ENCODE measurements at places on chromosomes 6 and 20.

DNA sequence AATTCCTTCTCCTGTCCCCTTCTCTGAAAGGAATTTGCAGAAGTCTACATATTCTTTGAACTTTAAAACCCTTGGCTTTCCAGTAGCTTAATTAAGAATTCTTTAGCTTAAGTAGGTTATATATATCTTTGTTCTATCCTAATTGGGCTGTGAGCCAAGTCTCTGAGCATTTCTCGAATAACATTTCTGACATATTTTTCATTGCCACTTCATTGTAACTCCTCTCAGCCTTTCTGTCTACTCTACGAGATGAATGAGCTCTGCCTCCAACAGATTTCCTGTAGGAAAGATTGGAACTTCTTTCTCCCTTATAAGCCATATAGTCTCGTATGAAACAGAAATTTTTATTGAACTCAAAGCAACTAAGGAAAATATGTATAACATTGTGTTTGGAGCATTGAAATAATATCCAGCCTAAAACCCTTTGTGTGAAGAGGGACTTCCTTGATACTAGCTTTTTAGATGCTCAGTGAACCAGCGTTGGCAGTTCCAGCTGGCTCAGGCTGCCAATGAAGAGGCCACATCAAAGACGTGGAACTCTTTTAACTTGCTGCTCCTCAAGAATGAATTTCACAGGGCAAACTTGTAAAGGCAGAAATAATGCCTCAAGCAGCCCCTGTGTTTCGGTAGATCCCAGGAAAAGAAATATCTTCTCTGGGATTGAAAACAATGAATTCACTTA is 87.7 kb upstream of the NOX3 start:
- no peak for DNase-seq

DNA sequence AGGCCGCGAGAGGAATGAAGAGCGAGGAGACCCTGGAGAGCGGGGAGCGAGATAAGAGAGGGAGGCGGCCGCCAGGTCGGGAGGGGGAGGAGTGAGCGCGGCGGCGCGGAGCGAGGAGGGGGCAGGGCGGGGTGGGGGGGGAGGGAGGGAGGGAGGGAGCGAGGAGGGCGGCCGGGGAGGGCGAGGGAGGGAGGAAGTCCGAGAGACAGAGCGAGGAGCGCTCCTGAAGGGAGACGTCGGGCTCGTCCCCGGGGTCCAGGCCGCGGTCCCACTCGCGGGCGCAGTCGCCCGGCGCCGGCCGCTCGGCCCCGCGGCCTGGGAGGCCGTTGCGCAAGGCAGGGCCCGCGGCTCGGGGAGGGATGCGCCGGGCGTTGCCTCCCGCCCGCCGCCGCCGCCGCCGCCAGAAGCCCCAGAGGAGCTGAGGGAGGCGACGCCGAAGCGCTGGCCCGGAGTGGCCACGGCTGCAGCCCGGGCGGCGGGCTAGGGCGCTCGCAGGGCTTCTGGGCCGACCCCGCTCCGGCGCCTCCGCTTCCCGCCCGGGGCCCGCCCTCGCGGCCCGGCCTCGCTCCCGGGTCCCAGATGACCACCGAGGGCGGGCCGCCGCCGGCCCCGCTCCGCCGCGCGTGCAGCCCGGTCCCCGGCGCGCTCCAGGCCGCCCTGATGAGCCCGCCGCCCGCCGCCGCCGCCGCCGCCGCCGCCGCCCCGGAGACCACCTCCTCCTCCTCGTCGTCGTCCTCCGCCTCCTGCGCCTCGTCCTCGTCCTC is at the start of gene FOXF2:
Gene FOXF2, plus strand, starts transcription at position 208 of the 764 bp plus-strand sequence. Its CDS starts 372 bp downstream, at position 580.
- no peak for DNase-seq

DNA sequence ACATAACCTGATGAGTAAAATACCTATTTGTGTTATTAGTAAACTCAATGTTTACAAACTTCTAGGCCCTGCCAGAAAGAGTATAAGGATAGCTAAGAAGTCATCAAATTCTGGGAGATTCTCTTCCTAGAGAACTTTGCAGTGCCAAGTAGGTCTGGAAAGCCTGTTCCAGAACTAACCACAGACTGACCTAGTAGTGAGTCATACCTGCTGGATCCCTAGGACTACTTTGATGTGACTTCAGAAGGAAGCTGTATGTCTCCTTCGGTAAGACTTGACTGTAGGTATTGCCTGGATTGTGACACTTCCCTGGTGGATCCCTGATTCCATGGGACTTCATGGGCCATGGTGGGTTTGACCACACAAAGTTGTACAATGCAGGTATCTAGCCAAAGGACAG is 131.7 kb downstream of the DNAH8 start:
- DNase-seq, result no peak

DNA sequence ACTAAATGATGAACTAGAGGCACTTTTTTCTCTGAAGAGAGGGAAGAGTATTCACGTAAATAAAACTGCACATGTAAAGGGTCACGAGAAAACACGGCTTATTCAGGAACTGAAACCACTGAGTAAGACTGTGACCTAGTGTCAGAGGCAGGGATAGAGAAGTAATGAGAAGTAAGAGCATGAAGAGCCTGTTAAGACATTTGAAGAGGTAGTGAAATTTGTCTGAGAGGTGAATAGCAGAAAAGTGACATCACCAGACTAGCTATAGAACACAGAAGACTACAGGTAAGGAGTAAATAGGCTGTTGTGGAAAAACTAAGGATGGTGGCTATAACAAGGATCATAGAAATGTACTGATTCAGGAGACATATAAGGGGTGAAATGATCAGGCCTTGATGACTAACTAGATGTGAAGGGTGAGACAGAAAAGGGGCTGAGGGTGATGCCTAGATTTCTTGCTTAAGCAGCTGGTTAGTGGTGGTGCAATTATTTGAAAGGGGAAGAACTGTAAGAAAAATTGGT is 76.8 kb downstream of the REV3L start:
- DNase-seq, result no peak
